ENCODE measurements at places on chromosomes 5 and 9.

GRCh38 chr9:107348836-107349235, 65.8 kb downstream of the RAD23B start:
- no peak for DNase-seq

- peak; percentile 33 for DNase-seq
Measured at GRCh38 chr5:154189819-154190594, 526 bp upstream of the GALNT10 start.

DNA sequence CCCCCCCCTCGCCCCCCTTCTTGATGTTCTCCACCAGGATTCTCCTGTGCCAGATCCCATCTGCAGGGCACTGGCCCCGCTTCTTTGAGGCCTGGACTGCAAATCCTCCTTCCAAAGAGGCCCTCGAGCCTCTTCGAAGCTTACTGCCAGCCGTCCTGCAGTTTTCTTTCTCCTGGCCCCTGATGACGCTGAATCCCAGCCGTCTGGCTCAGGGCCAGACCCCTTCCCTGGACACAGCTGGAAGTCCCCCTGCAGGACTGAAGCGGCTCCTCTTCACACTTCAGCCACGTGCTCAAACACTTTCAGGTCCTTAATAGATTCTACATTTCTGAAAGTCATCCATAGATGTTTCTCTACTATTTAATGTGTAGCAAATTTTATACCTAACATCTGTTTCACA, 121.5 kb downstream of the EHMT1 start:
- DNase-seq, result no peak

DNA sequence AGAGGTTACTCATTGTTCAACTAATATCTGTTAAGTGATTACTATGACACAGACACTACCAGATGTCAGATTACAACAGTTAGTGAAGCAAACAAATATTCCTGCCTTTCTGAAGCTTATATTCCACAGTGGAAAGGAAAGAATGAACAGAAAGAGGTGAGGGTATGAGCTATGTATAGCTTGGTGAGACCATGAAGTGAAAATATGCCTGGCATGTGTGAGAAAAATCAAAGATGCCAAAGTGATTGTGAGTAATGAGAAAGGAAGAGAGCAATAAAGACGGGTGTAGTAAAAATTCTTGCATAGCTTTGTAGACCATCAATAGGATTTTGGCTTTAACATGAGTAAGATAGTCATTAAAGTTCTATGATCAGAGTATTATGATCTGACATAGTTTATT, 734.5 kb upstream of the NUDT12 start:
- DNase-seq, result no peak

DNA sequence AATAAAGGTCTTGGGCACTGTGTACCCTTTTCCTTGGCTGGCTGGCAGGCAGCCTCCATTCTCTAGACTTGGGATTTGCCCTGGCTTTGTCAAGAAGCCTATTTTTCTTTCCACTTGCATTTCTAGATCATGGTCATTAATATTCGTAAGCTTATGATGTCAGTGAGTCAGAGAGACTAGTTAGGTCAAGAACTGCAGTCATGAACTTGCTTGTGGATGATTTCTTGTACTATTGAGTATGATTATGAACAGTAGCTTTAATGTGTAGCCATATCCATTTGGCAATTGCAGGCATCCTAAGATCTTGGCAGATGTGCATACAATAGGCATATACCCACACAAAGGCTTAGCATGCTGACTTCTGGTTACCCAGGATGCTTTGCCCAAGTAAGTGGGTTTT, 186.8 kb upstream of the CLINT1 start:
- no peak for DNase-seq

GRCh38 chr5:84032324-84032723, 311.7 kb upstream of the HAPLN1 start:
- DNase-seq, result no peak

- no peak for DNase-seq
Measured at GRCh38 chr9:133945314-133945975, 46.7 kb downstream of the VAV2 start.

- no peak for DNase-seq
Measured at GRCh38 chr5:39584927-39585326, 160.1 kb upstream of the DAB2 start.

GRCh38 chr5:32096891-32097595, 77.1 kb downstream of the GOLPH3 start:
- no peak for DNase-seq

GRCh38 chr5:55071413-55071812, 31.0 kb upstream of the GZMA start:
- no peak for DNase-seq

DNA sequence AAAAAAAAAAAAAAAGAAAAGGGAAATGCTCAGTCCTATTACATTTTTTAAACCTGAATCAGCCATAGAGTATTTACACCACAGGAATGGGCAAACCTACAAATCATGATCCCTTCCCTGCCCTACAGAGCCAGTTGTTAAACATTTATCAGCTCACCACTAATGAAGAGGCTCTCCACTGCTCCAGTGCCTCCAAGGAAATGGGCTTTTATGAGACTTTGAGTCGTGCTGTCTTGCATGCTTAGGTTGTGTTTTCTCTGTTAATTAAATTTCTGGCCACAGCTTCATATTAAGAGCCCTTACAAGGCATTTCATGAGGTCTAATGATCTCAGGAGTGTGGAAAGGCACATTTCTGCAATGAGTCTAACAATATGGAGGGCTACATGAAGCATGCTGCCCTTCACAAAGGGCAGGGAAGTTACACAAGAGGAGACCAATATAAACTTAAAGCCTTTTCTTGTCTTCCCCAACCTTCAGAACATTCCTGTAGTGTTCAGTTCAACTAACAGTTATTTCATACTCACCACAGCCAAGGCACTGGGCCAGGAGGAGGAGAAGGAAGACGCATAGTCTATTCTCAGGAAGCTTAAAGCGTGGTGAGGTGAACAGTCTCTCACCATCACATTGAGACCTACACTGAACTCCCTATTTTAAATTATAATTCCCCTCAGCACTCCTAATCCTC, 140.1 kb upstream of the ABCA1 start:
- DNase-seq, result no peak

GRCh38 chr9:114120192-114121014, 21.3 kb upstream of the KIF12 start:
- DNase-seq, result no peak

GRCh38 chr9:111158363-111158762, 120.1 kb upstream of the LPAR1 start:
- DNase-seq, result no peak

GRCh38 chr9:136312436-136312835, 8.5 kb upstream of the CCDC187 start:
- DNase-seq, result peak; percentile 30

DNA sequence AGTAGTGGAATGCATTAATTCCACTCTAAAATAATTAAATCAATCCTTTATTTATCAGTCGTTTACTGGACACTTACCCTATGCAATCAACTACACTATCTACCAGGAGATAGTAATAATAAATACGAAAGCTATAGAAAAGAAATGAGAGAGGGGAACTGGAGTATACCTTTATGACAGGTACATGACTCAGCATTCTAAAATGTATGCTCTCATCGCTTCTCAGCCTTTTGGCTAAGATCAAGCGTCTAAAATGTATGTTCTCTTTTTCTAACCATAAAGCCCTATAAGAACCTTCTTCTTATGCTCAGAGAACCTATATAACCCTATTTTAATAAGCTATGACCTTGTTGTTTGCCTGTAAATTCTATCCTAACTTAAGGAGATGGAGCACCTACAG, 753.9 kb upstream of the DMAC1 start:
- DNase-seq, result no peak

GRCh38 chr5:111158105-111158744, 66.0 kb upstream of the CAMK4 start:
- DNase-seq, result peak; percentile 13

- no peak for DNase-seq
Measured at GRCh38 chr9:36721846-36722588, 149.3 kb downstream of the MELK start.

DNA sequence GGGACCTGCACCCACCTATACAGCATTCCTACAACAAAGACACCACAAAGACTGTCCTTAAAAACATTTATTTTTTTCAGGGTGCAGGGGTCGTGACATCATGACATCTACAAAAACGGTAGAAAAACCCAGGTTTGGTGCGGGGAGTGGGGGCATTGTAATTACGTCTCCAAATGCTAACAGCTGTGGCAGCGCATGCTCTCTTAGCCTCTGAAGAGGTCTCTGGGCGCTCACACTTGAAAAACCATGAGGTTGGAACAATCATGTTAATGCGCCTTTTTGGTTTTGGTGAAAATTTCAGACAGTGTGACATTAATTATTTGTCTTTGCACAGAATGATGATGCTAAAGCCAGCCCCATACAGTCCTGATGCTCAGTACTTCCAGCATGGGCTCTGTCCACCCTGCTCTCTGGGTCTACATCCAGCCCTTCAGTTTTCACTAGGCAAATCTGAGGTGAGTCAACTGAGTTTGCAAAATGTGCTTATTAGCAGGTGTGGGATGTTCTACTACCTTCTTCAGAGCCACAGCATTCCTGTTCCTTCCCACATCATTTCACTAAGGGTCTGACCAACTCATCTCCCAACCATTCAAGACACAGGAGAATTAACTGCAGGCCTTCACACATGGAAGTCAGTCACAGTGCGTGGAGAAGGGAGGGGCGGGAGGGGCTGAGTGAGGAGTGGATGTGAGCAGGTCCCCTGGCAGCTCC, 14.1 kb downstream of the ALDH1B1 start:
- DNase-seq, result no peak

- DNase-seq, result no peak
Measured at GRCh38 chr5:94432499-94432898, 185.9 kb downstream of the KIAA0825 start.

- no peak for DNase-seq
Measured at GRCh38 chr9:68725070-68725469, 20.0 kb downstream of the PIP5K1B start.

DNA sequence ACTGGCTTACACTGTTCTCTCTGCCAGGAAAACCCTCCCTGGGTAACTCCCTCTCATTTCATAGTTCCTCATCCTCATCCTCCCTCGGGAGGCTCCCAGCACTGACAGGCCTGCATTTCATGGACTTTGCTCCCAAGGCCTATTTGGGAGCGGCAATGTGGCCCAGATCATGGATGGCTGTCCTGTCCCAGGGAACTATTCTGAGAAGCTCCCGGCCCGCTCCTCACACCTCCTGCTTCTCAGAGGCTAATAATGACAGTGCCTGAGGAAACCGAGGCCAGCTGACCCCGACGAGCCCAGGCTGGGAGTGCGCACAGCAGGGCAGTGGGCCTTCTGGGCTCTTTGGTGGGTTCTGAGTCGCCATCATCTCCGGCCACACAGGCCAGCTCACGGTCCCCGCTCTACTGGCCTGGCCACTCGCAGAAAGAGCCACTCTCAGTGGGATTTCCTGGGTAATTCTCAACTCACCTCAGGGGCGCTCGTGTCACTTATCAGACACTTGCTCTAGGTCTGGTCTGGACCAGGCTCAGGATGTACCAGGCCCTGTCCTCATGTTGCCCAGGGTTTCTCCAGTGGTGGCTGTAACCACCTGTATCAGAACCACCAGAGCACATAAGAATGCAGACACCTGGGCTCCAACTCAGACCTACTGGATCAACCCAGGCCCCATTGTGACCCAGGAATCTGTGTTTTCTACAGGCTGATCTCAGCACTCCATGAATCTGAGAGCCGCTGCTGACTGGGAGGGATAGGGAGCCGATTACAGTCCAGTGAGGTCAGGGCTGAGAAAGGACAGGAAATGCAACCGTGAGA, 2.0 kb upstream of the DOLPP1 start:
- DNase-seq, result no peak

- no peak for DNase-seq
Measured at GRCh38 chr5:77483682-77484081, 8.4 kb downstream of the WDR41 start.

GRCh38 chr5:54676481-54677340, 159.2 kb downstream of the SNX18 start:
- no peak for DNase-seq

- DNase-seq, result no peak
Measured at GRCh38 chr5:123771715-123772114, 259.7 kb downstream of the CSNK1G3 start.

Data from NCI-H2171 (cell line).